ENCODE measurements at places on chromosomes 4 and X. TPM values are rescaled to one million over a fixed set of nuclear protein-coding genes. Genes with fewer than 3 reads are reported as not detected.
A peak's percentile ranks its signal among the peaks of the same experiment; 100 is the strongest.

DNA sequence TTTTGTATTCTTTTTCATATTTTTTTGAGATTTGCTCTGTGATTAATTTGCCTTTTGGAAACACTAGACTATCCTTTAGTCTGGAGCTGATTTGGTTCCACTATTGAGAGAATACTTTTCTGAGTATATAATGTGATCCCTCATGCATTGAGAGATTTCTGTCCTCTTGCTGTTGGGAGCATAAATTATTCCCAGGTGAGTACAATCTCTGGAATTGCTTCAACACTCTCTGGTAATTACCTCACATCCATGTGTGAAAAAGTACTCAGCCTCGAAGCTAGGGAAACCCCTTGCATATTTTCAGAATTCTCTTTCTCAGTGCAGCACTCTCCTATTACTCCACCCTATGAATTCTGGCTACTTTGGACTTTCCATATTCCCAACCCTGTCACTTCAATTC lies 550.0 kb downstream of the RAPGEF2 start:
- no peaks in the 10 kb centered on the region for H3K27me3 ChIP-seq
- no peak for DNase-seq
- no peaks in the 10 kb centered on the region for H3K4me1 ChIP-seq
- H3K4me3 ChIP-seq = no peak overlapping the region

DNA sequence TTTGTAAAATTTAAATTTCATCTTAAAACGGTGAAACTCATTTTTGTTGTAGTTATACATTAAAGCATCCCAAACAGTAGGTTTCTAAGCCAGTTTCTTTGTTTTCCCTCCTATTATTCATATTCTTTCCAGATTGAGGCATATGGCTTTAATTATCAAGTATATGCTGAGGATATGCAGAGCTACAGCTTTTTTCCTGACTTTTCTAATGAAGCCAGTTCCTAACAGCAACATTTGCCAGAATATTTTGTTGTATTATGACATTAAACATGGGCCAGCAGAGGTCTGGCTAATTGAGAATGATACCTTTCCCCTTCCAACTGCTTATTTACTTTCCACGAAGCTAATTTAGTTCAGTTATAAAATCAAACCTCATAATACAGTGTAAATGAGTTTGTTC lies 75.3 kb downstream of the SLIT2 start:
- H3K27me3 ChIP-seq = no peaks in the 10 kb centered on the region
- no peak for DNase-seq
- H3K4me1 ChIP-seq = no peaks in the 10 kb centered on the region
- no peak overlapping the region for H3K4me3 ChIP-seq
- H3K36me3 ChIP-seq = no peaks in the 10 kb centered on the region

Gene FGFBP1
- total RNA-seq = not detected

DNA sequence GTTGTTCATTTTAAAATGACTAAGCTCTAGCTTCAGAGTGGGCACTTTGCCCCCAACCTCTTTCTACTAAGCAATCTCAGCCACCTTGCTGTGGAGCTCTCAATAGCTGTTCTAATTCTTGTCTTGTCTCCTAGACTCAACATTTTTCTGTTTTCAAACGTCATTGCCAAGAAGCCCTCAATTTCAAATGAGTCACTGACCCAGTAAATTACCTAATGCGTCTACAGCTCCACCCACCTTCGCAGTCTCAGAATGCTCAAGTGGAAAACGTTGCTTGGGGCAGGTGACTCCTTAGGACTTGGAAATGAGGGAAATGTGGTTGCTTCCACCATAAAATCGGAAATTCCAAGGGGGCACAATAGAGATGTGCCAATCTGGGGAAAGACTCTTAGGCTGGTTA lies 59.0 kb downstream of the ING2 start:
- H3K27me3 ChIP-seq = peaks cover 11% of the 10 kb centered on the region
- no peak overlapping the region for H3K27ac ChIP-seq
- H3K4me3 ChIP-seq = no peak overlapping the region

- no peak overlapping the region for H3K4me3 ChIP-seq
- peaks cover 23% of the 10 kb centered on the region for H3K4me1 ChIP-seq
- peak overlapping the region; percentile 88 for H3K27ac ChIP-seq
- peaks cover 6% of the 10 kb centered on the region for H3K36me3 ChIP-seq
Observed at GRCh38 chr4:38529189-38530115, 134.5 kb upstream of the KLF3 start.

- H3K4me3 ChIP-seq = no peak overlapping the region
- no peaks in the 10 kb centered on the region for H3K36me3 ChIP-seq
- peaks cover 39% of the 10 kb centered on the region for H3K27me3 ChIP-seq
- no peaks in the 10 kb centered on the region for H3K4me1 ChIP-seq
Observed at GRCh38 chr4:1410491-1411325, 4.5 kb upstream of the NKX1-1 start.
